ENCODE measurements at places on chromosomes 5 and 9. TPM values are rescaled to one million over a fixed set of nuclear protein-coding genes. Genes with fewer than 3 reads are reported as not detected.

Gene ANKRD34B
- not detected for total RNA-seq

Gene DPYSL3
- 0.16 TPM for total RNA-seq

Gene FUBP3
- 54.6 TPM for total RNA-seq

Gene TRIM7
- 1.5 TPM for total RNA-seq

Gene SHOC1
- not detected for total RNA-seq

Gene SPINK6
- not detected for total RNA-seq

Gene HTR4
- total RNA-seq, result not detected

Gene DDX4
- not detected for total RNA-seq

- H3K27me3 ChIP-seq, result no peaks in the 10 kb centered on the region
- no peak overlapping the region for H3K4me3 ChIP-seq
- H3K36me3 ChIP-seq, result no peaks in the 10 kb centered on the region
- DNase-seq, result no peak
- H3K27ac ChIP-seq, result no peak overlapping the region
Measured at GRCh38 chr9:131032384-131032783, 23.4 kb downstream of the LAMC3 start.

GRCh38 chr5:136145030-136145429 lies 12.4 kb downstream of the SMAD5 start:
- no peaks in the 10 kb centered on the region for H3K4me1 ChIP-seq
- peaks cover 5% of the 10 kb centered on the region for H3K27me3 ChIP-seq
- H3K36me3 ChIP-seq, result no peaks in the 10 kb centered on the region

GRCh38 chr5:142296914-142297417 lies 27.9 kb downstream of the SPRY4 start:
- no peak overlapping the region for H3K4me3 ChIP-seq
- no peak overlapping the region for H3K27ac ChIP-seq
- no peaks in the 10 kb centered on the region for H3K36me3 ChIP-seq
- DNase-seq, result no peak

- H3K4me1 ChIP-seq, result no peaks in the 10 kb centered on the region
- no peak overlapping the region for H3K4me3 ChIP-seq
- no peak overlapping the region for H3K27ac ChIP-seq
- no peak for DNase-seq
- H3K36me3 ChIP-seq, result no peaks in the 10 kb centered on the region
Measured at GRCh38 chr5:19615661-19616060, 372.3 kb downstream of the CDH18 start.

DNA sequence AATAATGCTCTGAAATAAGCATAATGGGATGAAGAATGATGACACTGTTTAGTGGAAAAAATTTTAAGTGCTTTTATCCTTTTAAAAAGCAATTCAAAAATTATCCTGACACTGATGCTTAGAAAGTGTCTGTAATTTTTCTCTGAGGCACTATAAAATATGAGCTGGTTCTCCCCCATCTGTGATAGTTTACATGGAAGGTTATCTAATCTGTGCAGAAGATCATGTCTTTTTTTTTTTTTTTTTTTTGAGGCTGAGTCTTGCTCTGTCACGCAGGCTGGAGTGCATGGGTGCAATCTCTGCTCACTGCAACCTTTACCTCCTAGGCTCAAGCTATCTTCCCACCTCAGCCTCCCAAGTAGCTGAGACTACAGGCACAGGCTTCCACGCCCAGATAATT lies 15.2 kb upstream of the TAF11L2 start:
- no peak overlapping the region for H3K27ac ChIP-seq
- DNase-seq, result no peak
- H3K36me3 ChIP-seq, result no peaks in the 10 kb centered on the region
- H3K4me3 ChIP-seq, result no peak overlapping the region
- no peaks in the 10 kb centered on the region for H3K27me3 ChIP-seq

DNA sequence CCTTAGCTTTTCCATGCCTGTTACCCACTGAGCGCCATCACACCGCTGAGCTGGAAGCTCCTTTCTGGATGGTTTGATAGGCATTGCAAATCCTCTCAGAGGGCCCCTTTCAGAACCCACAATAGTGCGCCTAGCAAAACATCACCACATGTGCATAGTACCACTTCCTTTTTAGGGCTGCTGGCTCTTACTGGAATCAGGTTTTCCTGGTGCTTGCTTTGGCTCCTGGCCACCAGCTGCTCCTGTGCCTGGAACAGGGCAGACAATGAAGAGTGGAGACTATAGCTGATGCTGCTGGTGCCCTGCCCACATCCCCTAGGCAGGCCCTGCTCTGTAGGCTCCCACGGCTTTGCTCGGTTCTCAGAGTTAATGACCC lies 163.6 kb upstream of the SEMA6A start:
- no peak for DNase-seq
- no peak overlapping the region for H3K4me3 ChIP-seq
- H3K4me1 ChIP-seq, result no peaks in the 10 kb centered on the region
- H3K27ac ChIP-seq, result no peak overlapping the region
- H3K36me3 ChIP-seq, result no peaks in the 10 kb centered on the region

DNA sequence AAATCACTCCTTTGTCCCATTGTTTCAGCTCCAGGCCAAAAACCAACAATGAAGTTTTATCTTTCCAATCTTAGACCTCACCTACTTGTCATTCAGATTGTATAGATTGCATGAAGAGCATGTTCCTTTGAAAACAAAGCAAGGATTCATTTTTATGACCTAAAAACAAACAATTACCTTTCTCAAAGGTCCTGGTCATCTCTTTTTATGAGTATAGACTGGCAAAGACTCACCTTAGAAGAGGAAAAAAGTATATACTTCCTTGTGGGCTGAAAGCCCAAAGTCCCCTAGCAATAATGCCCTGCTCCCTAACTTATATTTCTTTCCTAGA lies 28.4 kb upstream of the TLE1 start:
- H3K4me3 ChIP-seq, result no peak overlapping the region
- no peaks in the 10 kb centered on the region for H3K27me3 ChIP-seq
- no peaks in the 10 kb centered on the region for H3K4me1 ChIP-seq
- no peaks in the 10 kb centered on the region for H3K36me3 ChIP-seq
- no peak for DNase-seq

- H3K36me3 ChIP-seq, result no peaks in the 10 kb centered on the region
- H3K4me3 ChIP-seq, result no peak overlapping the region
- no peak overlapping the region for H3K27ac ChIP-seq
- DNase-seq, result no peak
- no peaks in the 10 kb centered on the region for H3K4me1 ChIP-seq
- peaks cover 11% of the 10 kb centered on the region for H3K27me3 ChIP-seq
Measured at GRCh38 chr5:127358284-127358683, 67.7 kb downstream of the MEGF10 start.

DNA sequence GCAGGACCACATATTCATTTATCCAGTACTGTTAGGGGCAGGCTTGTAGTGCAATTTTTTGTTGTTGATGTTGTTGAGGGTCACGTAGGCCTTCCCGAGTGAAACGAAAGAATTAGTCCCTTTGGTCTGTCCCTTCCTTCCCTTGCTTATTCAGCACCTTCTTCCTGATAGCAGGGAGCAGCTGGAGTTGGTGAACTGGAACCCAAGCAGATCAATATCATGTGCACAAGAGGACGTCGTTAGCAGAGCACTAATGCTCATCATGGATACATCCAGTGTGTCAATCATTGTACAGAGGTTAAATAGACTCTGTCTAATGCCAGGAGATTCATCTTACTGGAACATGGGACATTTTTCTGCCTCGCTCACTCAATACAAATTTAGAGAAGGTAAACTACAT lies 33.0 kb upstream of the MAP1B start:
- H3K4me3 ChIP-seq, result no peak overlapping the region
- peaks cover 4% of the 10 kb centered on the region for H3K27me3 ChIP-seq
- H3K27ac ChIP-seq, result no peak overlapping the region
- no peaks in the 10 kb centered on the region for H3K36me3 ChIP-seq
- H3K4me1 ChIP-seq, result no peaks in the 10 kb centered on the region
